ENCODE measurements at places on chromosomes 3 and 15. TPM values are rescaled to one million over a fixed set of nuclear protein-coding genes. Genes with fewer than 3 reads are reported as not detected.

The KIF15 gene
- total RNA-seq, result 10.1 TPM

The RBP2 gene
- total RNA-seq, result not detected

The TNIK gene
- 99.6 TPM for total RNA-seq

The POTEB gene
- total RNA-seq, result 2.1 TPM

The SAMMSON gene
- 3.8 TPM for total RNA-seq

The FRMD4B gene
- 13.7 TPM for total RNA-seq

The GOLGA8H gene
- total RNA-seq, result 13.1 TPM

The SLC28A1 gene
- total RNA-seq, result 0.31 TPM

The XPC gene
- 48.7 TPM for total RNA-seq

The NPTN gene
- total RNA-seq, result 256 TPM

The AGTR1 gene
- 7.6 TPM for total RNA-seq

The CCDC39 gene
- 7.4 TPM for total RNA-seq

The RPP14 gene
- 13.8 TPM for total RNA-seq

The RAD51 gene
- 16.9 TPM for total RNA-seq

The HYAL1 gene
- 3.2 TPM for total RNA-seq

The ZIC1 gene
- total RNA-seq, result 3.3 TPM

The PODXL2 gene
- total RNA-seq, result 71.9 TPM

The CPN2 gene
- 1.4 TPM for total RNA-seq

The SNX22 gene
- total RNA-seq, result 2.0 TPM

The KCNAB1 gene
- 3.8 TPM for total RNA-seq

The GNB4 gene
- 9.8 TPM for total RNA-seq

The PTPRG gene
- 107 TPM for total RNA-seq

The C3orf70 gene
- total RNA-seq, result 33.5 TPM

The FAM81A gene
- 5.6 TPM for total RNA-seq

The ZBTB11 gene
- 32.8 TPM for total RNA-seq

The MUC20 gene
- total RNA-seq, result 16.2 TPM

The NRG4 gene
- 10.8 TPM for total RNA-seq

The CCDC191 gene
- 22.5 TPM for total RNA-seq

The TM4SF4 gene
- total RNA-seq, result 0.39 TPM

The SMCO1 gene
- total RNA-seq, result 0.25 TPM

The TM6SF1 gene
- 5.0 TPM for total RNA-seq

The OSTN gene
- not detected for total RNA-seq

The THPO gene
- 0.93 TPM for total RNA-seq

The LSG1 gene
- 56.1 TPM for total RNA-seq

The NMNAT3 gene
- total RNA-seq, result 21.1 TPM

The RARRES1 gene
- total RNA-seq, result 0.24 TPM

The CNTN4 gene
- total RNA-seq, result 19.6 TPM

The EIF1B gene
- 49.6 TPM for total RNA-seq

The CX3CR1 gene
- 1.4 TPM for total RNA-seq

The LRRC31 gene
- 0.24 TPM for total RNA-seq

The ZNF660 gene
- 3.8 TPM for total RNA-seq

The LINGO1 gene
- total RNA-seq, result 16.6 TPM

The ATP13A4 gene
- 4.1 TPM for total RNA-seq

The CILP gene
- total RNA-seq, result 8.0 TPM

The TMCO5A gene
- 129 TPM for total RNA-seq

The ANKUB1 gene
- total RNA-seq, result 3.3 TPM

The RBM6 gene
- 212 TPM for total RNA-seq

The GOLGA8T gene
- 4.1 TPM for total RNA-seq

The MLF1 gene
- 142 TPM for total RNA-seq

Data from testis (tissue), 5 donors.